Esophagus muscularis mucosa (tissue), 4 donors: ENCODE measurements at places on chromosomes 16 and 17. TPM values are rescaled to one million over a fixed set of nuclear protein-coding genes. Genes with fewer than 3 reads are reported as not detected.

DNA sequence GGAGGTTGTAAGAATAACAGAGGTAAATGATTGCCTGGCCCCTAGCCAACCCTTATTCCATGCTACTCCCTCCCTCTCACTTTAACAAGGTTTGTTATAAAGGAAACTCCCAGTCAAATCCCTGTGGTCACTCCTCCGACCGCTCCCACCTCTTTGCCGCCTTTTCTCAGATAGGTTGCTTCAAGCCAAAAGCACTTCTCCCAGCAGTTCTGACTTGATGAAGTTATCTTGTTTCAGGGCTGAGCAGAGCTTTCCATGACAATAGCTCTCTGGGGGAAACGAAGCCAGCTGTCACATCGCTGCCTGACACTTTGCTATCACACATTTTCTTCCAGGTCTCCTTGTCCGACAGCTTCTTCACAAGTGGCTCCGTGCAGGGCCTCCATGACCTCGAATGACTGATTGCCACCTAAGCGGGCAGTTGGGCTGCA lies 278.6 kb downstream of the HAPSTR1 start:
- no peak for DNase-seq

DNA sequence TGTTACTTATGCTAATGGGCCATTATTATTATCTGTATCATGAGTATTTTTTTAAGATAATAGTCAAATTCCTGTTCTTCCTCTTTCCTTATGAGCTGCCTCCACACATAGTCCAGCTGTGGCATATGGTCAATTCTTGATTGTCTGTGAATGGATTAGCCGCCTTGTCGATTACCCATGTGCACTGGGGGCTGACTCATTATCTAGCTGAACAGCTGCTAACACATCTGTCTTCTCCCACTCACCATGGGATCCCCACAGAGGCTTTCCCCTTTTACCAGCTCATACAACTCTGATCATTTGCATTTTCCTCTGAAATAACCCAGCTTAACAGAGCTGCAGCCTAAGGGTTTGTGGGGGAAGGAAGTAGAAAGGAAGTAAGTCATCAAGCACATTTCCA lies 915.0 kb downstream of the CDH11 start:
- DNase-seq: no peak

Gene TBC1D3G
- not detected for total RNA-seq

DNA sequence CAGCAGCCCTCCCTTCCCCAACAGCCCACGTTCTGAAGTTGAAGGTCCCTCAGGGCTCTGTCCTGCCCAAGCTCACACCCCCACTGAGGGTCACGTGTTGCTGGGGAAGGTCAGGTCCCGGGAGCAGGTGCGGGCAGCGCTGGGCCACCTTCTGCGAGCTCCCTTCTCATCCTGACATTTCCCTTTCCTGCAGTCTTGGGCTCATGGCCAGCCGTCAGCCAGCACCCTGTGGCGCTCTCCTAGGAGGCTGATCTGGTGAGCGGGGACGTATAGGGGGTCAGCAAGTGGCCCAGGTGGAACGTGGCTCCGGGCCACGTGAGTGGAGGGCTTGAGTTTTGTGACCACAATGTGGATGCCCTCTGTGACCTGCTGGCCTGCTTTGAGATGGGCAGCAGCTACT lies 73.4 kb downstream of the RAP1GAP2 start:
- no peak for DNase-seq

GRCh38 chr16:66935314-66936011 lies at the start of gene CES2:
Gene CES2 (plus strand): TSS chr16:66935516. CDS start chr16:66935636, 120 bp downstream.
- no peak for DNase-seq

- DNase-seq: peak; percentile 66
Observed at GRCh38 chr16:54750249-54750648, 180.4 kb upstream of the IRX5 start.

DNA sequence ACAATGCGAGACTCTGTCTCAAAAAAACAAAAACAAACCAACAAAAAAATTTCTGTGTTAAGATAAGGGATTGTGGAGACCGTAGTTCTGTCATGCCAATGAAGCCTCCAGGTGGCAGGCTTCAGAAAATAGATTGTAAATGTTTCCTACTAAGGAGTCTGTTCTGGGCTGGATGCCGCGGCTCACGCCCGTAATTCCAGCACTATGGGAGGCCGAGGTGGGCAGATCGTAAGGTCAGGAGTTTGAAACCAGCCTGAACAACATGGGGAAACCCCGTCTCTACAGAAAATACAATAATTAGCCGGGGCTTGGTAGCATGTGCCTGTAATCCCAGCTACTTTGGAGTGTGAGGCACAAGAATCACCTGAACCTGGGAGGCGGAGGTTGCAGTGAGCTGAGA lies 4.4 kb upstream of the SNX29 start:
- DNase-seq: no peak

Gene TMEM204
- 56.5 TPM for total RNA-seq

- no peak for DNase-seq
Observed at GRCh38 chr17:32393904-32394303, 43.9 kb downstream of the ZNF207 start.
